GM12864 (cell line): ENCODE measurements at places on chromosomes 5 and 9.

DNA sequence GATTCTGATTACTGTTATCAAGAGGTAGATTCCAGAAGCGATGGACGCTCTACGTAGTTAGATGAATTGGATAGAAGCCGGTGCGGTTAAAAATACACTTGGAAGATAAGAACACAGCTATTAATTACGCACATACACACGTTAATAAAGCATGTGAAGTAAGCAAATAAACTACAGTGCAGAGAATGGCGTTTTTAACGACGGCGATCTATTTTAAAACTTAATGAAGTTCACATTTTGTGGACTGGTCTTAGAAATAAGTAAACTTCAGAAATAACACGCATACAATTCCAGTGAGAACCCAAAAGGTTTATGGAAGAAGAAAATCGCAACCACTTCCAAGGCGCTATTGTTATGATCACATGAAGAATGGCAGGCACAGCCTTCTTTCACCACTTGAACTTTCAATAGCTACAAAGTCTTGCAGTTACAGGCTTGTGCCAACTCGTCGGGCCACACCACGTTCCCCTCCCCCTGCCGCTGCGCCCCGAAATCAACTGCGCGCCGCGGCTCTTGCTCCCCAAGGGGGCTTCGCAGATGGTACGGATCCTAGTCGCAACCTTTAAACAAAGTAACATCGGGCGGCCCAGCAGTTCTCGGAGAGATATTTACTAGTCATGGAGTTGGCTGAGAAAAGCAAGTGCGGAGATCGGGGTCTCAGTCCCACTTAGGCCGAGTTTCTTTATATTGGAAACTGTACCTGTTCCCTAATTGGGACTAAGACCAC is 866 bp upstream of the SEMA6A start:
- DNase-seq: no peak

DNA sequence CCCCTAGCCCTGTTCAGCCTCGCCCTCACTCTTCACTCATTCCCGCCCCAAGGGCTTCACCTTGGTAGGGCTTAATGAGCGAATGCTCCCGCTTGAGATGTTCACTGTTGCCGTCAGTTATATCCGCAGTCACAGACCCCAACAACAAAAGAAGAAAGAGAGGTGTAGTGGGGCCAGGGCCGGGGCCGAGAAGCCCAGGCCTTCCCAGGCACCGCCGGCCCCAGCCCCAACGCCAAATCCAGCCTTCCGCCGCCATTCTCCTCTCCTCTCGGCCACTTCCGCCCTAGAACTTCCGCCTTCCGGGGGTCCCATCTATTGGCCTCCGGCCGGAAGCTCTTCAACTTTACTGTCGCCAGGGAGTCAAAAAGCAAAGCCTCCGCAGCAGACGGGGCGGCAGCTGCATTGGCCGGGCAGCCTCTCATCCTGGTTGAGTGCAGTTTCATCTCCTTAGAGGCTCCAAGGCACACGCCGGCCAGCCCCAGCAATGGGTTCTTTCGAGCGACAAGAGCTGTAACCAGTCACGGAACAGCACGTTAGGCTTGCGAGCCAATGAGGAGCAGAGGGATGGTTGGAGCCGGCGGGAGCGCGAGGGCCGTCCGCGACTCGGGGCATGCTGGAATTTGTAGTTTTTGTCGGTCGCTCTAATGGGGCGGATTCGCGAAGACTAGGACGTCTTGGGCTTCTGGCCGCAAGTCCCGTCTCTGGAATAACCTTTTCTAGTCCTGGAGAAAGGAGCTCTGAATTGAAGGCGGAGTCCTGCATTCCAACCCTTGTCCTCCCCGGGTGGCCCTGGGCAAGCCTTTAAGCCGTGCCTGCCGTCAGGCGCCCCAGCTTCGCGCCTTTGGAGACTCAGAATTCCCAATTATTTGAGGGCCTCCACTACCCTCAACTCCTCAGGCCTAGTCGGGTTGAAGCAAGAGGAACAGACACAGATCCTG is at the start of gene LMAN2:
Gene LMAN2 (minus strand): TSS at position 277 of the 938 bp plus-strand sequence. CDS start 21 bp downstream, at position 256.
- peak; percentile 90 for DNase-seq

DNA sequence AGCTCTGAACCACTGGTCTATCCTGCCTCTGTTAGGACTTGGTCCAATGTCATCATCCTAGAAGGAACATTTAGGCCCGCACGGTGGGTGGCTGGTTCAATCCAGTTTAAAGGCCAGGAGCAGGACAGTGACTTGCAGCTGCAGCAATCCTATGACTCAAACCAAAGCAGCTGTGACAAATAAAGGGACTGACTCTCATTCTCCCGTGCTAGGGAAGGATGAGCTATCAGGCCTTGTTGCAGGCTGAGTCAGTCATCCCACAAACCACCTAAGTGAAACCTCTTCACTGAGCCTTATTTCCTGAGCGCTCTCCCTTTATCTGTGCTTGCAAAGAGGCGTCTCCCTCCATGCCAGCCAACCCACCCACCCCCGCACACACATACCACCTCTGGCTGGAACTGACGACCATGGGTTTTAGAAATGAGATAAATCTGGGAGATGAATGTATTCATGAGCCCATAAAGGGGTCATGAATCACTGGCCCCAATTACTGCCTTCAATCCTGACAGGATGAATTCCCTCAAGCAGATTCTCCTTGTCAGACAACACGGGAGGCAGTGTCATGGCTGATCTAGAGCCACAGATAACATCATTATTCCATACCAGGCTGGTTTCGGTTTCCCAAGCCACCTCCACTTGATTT is 93.4 kb downstream of the KCNIP1 start:
- no peak for DNase-seq

GRCh38 chr9:112917047-112917986 is 26.6 kb upstream of the SLC46A2 start:
- DNase-seq: no peak

DNA sequence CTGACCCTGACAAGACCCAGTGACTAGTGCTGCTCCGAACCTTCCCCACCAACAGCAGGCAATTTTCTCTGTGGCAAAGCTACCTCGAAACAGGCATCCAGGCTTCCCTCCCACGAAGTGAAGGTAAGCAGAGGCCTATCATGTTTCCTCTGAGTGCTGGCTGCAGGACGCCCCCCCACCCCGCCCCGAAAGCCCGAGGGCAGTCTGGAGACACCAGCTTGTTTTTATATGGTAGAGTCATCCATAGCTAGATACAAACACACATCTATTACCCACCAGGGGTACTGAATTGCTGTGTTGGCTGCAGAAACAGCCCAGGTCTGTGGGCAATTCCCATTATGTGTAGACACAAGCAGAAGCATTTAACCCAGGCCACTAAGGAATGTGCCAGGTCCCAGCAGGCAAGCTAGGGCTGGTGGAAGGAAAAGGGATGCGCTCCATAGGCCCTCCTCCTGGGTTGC is 40.4 kb downstream of the LIX1 start:
- no peak for DNase-seq

- DNase-seq: no peak
Observed at GRCh38 chr9:136352682-136353081, 10.9 kb downstream of the DNLZ start.

GRCh38 chr5:55232985-55233928 is at the start of gene CCNO:
TSS of gene CCNO (minus strand) at chr5:55233608. CDS start at chr5:55233523, 85 bp downstream.
- no peak for DNase-seq
